ENCODE measurements at places on chromosomes 2 and 18. TPM values are rescaled to one million over a fixed set of nuclear protein-coding genes. Genes with fewer than 3 reads are reported as not detected.

Gene ASB18
- total RNA-seq: not detected

Gene CABYR
- total RNA-seq: 0.16 TPM

Gene DAW1
- not detected for total RNA-seq

Gene CTNNA2
- not detected for total RNA-seq

Gene SH2D6
- total RNA-seq: 1.3 TPM

Gene ASNSD1
- total RNA-seq: 52.7 TPM

Gene POMC
- total RNA-seq: 5.8 TPM

Gene CCDC195
- not detected for total RNA-seq

Gene SERTAD2
- 31.0 TPM for total RNA-seq

Gene TMEM169
- total RNA-seq: 1.3 TPM

Gene EVA1A
- total RNA-seq: not detected

Data from activated T-helper 2 cell treated with anti-CD3 and anti-CD28 coated beads, Interferon-gamma antibody, Interleukin-2, Interleukin-4, amounts not matched to agents 10 μg/mL and 5 μg/mL and 100 μg/mL, durations not matched to agents 14 hours and 24 hours and 36 hours (primary cell).